Naive thymus-derived CD8-positive, alpha-beta T cell (primary cell): ENCODE measurements at places on chromosomes 1 and 21.

GRCh38 chr1:92877792-92878191 lies 46.0 kb downstream of the RPL5 start:
- no peak for DNase-seq
- H3K36me3 ChIP-seq: peaks cover 28% of the 10 kb centered on the region
- H3K4me3 ChIP-seq: no peak overlapping the region
- no peaks in the 10 kb centered on the region for H3K27me3 ChIP-seq

GRCh38 chr1:218259800-218260199 lies 25.3 kb upstream of the RRP15 start:
- H3K36me3 ChIP-seq: peaks cover 7% of the 10 kb centered on the region
- no peak overlapping the region for H3K27ac ChIP-seq
- DNase-seq: no peak
- no peaks in the 10 kb centered on the region for H3K4me1 ChIP-seq
- H3K27me3 ChIP-seq: peaks cover 8% of the 10 kb centered on the region
- no peak overlapping the region for H3K4me3 ChIP-seq

DNA sequence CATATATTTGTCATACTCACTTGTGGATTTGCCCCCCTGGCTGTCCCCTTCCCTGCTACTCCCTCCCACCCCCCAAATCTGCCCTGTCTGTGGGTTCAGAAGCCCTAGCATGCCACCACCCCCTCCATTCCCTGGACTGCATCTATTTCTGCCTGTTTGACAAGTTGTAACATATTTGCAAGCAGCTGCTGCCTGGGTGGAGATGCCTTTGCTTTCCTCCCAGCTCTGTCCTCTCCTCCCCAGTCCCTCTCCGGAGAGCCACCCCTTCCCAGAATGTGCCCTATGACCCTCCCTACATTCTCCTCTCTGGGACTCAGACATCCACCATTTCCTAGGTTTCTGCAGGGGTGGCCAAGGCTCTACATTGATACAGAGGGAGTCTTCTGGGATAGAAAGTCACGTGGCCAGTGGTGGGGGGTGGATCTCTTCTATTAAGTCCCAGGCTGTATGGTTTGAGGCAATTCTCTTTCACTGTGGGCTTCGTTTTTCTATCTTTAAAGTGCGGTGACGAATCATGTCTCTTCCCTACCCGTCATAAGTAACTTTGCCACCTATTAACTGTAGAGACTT lies 6.0 kb upstream of the MYOG start:
- H3K4me1 ChIP-seq: no peaks in the 10 kb centered on the region
- DNase-seq: no peak
- no peak overlapping the region for H3K27ac ChIP-seq
- peaks cover 27% of the 10 kb centered on the region for H3K27me3 ChIP-seq
- peaks cover 12% of the 10 kb centered on the region for H3K36me3 ChIP-seq

GRCh38 chr1:149929856-149930255 lies 2.3 kb upstream of the SF3B4 start:
- no peak overlapping the region for H3K4me3 ChIP-seq
- H3K36me3 ChIP-seq: peaks cover 15% of the 10 kb centered on the region

- H3K27ac ChIP-seq: peak overlapping the region; percentile 99
- H3K36me3 ChIP-seq: peaks cover 14% of the 10 kb centered on the region
- peak overlapping the region; percentile 94 for H3K4me3 ChIP-seq
- peaks cover 17% of the 10 kb centered on the region for H3K4me1 ChIP-seq
- no peaks in the 10 kb centered on the region for H3K27me3 ChIP-seq
- no peak for DNase-seq
Measured at GRCh38 chr1:93080179-93080823, 1.2 kb downstream of the MTF2 start.

GRCh38 chr1:84884671-84885389 lies 8.2 kb downstream of the LPAR3 start:
- H3K4me1 ChIP-seq: peaks cover 11% of the 10 kb centered on the region
- H3K27me3 ChIP-seq: peaks cover 2% of the 10 kb centered on the region
- H3K36me3 ChIP-seq: peaks cover 8% of the 10 kb centered on the region
- no peak overlapping the region for H3K4me3 ChIP-seq

DNA sequence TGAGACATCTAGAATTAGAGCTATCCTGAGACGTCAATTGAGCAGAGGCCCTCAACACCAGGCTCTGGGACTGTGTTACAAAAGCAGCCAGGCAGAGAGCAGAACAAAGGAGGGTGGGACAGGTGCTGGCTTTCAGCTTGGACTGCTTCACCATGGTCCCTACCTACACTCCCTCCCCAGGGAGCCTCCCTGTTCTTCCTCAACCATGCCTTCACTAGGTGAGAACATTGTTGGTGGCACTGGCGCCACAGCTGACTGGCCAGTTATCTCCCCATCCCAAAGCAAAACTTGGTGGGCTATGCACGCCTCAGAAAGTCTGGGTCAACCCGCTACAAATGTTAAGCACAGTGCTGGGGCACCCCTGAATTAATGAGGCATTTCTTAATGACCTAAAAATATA lies 87.8 kb downstream of the NMNAT2 start:
- H3K4me3 ChIP-seq: no peak overlapping the region

- no peak for DNase-seq
- peaks cover 2% of the 10 kb centered on the region for H3K36me3 ChIP-seq
- no peak overlapping the region for H3K4me3 ChIP-seq
- peaks cover 2% of the 10 kb centered on the region for H3K27me3 ChIP-seq
- H3K27ac ChIP-seq: no peak overlapping the region
- no peaks in the 10 kb centered on the region for H3K4me1 ChIP-seq
Measured at GRCh38 chr1:31145648-31146047, 80.1 kb upstream of the PUM1 start.

- no peaks in the 10 kb centered on the region for H3K36me3 ChIP-seq
- H3K27ac ChIP-seq: peak overlapping the region; percentile 94
- peaks cover 78% of the 10 kb centered on the region for H3K4me1 ChIP-seq
- H3K4me3 ChIP-seq: peak overlapping the region; percentile 46
- H3K27me3 ChIP-seq: no peaks in the 10 kb centered on the region
- DNase-seq: peak; percentile 72
Measured at GRCh38 chr1:116345843-116346242, 27.2 kb upstream of the ATP1A1 start.

- no peak overlapping the region for H3K27ac ChIP-seq
- DNase-seq: no peak
- H3K4me3 ChIP-seq: no peak overlapping the region
- no peaks in the 10 kb centered on the region for H3K36me3 ChIP-seq
Measured at GRCh38 chr1:55301912-55302311, 86.7 kb upstream of the USP24 start.

DNA sequence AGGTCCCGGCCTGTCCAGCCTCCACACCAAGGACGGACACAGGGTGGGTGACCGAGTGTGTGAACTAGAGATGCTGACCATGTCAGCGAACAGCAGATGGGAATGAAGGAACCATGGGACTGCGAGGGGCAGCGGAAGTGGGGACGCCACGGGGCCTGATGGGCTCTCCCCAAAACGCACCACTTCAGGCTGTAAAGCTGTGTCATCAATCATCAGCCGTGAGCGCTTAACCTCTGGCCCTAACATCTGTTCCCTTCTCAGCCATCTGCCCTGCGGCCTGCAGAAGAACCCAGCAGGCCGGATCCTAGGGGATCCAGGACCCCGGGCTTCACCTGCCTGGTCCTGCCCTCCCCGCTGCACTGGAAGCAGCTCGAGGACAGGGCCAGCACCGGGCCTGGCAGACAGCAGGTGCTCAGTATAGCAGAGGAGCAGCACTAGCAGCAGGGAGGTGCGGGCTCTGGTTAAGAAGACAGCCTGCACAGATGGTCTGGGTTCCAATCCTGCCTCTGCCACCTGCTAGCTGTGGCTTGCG lies 58.7 kb downstream of the DMRTB1 start:
- no peaks in the 10 kb centered on the region for H3K36me3 ChIP-seq
- peaks cover 2% of the 10 kb centered on the region for H3K4me1 ChIP-seq
- no peaks in the 10 kb centered on the region for H3K27me3 ChIP-seq

GRCh38 chr1:18743233-18743632 lies 112.6 kb downstream of the PAX7 start:
- no peak for DNase-seq
- no peak overlapping the region for H3K4me3 ChIP-seq
- H3K36me3 ChIP-seq: no peaks in the 10 kb centered on the region
- peaks cover 38% of the 10 kb centered on the region for H3K27me3 ChIP-seq
- no peaks in the 10 kb centered on the region for H3K4me1 ChIP-seq
- no peak overlapping the region for H3K27ac ChIP-seq

- peaks cover 7% of the 10 kb centered on the region for H3K27me3 ChIP-seq
- H3K4me1 ChIP-seq: no peaks in the 10 kb centered on the region
- no peak overlapping the region for H3K4me3 ChIP-seq
- no peaks in the 10 kb centered on the region for H3K36me3 ChIP-seq
- DNase-seq: no peak
Measured at GRCh38 chr1:47785561-47786271, 211.5 kb downstream of the TRABD2B start.

DNA sequence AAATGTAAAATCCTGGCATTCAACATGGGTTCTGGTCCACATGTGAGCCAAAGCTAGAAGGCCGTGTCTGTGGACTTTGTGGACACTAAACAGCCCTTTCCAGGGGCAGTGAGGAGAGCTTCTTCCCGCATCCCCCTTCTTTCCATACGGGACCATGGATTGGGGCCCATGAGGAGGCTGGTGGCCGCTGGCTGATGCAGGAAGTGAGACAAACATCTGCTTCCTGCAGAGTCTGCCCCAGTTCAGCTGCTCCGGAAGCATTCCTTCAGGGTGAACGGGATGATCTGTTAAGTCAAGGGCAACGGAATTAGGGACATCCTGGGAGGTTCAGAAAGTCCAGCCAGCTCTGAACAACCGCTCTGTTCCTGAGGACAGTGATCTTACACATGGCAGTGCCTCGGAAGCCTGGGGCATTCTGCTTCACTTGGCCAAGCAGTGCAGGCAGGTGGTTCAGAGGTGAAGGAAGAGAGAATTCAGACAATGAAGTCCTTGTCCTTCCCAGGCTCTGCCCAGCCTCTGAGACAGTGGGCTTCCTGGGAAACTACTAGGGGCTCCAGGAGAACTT lies 1.5 kb downstream of the CA6 start:
- no peaks in the 10 kb centered on the region for H3K36me3 ChIP-seq
- DNase-seq: no peak
- H3K4me3 ChIP-seq: peak overlapping the region; percentile 31
- no peaks in the 10 kb centered on the region for H3K27me3 ChIP-seq
- peaks cover 79% of the 10 kb centered on the region for H3K4me1 ChIP-seq
- peak overlapping the region; percentile 93 for H3K27ac ChIP-seq

DNA sequence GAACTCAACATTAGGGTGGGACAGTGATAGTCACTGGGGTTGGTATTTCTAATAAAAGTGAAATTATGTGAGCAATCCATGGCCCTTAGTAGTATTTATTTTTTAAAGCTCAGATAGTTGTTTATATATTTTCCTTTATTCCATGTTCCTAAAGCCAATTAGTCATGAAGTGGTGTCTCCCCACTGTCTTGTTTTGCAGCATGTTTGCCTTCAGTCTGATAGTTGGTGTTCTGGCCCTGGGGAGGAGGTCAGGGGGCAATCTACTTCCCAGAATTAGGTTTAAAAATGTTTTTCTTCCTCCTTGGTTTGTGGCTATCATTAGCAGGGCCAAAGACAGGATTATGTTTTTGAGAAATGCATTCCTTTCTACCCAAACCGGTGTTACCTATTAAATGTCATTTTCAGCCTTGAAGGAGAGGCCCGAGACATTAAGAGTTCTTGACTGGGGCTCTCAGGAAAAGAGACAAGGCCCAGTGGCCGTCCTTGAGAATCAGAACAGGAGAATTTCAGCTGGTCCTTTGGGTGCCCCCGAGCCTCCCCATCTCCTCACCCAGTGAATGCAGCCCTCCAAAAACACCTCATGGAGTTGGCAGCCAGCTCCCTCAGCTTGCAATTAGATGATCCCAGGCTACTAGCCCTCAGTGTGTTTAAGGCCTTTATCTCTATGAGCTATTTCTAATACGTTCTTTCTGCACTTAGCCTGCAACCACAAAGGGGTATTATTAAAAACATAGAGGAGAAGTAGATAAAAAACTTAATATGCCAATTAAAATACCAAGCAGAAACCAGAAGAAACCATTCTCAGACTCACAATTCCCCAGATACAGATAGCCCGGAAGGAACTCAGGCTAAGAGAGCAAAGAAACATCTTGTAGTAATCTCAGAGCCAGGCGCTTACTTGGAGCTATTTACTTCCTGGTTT lies 71.3 kb upstream of the NGF start:
- H3K36me3 ChIP-seq: no peaks in the 10 kb centered on the region
- DNase-seq: no peak
- peaks cover 41% of the 10 kb centered on the region for H3K27me3 ChIP-seq

GRCh38 chr1:6984536-6984935 lies 199.3 kb downstream of the CAMTA1 start:
- no peak for DNase-seq
- H3K4me1 ChIP-seq: no peaks in the 10 kb centered on the region
- no peaks in the 10 kb centered on the region for H3K36me3 ChIP-seq
- no peak overlapping the region for H3K27ac ChIP-seq
- no peak overlapping the region for H3K4me3 ChIP-seq

DNA sequence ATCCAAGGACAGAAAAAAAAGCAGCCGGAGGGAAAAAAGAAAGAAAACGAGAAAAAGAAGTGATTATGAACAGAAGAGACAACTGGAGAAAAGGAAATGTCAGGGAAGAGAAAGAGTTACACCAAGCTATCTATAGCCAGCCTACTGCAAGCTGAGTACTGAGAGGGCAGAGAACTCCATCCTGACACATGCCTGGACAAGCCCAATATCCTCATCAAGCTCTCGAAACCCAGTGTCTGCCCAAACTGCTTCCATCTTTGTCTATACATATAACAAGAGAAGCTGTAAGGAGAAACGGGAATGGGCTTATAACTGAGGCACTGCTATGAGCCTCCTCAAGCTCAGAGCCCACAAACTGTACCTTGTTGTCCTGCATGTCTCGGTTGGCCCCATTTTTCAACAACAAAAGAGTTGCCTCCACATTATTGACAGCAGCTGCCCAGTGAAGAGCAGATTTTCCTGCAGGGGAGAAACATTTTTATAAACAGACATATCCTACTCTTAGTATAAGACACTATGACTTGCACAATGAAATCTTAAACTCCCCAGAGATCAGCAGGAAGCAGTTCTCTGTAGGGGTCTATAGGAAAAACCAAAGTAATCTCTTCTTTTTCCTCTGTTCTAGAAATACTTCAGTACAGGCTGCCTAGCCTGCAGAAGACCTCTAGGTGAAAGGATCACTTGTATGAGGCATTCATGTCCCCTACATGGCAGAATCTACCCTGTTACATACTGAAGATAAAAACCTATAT lies 21.2 kb upstream of the ADAM30 start:
- DNase-seq: no peak
- no peaks in the 10 kb centered on the region for H3K27me3 ChIP-seq
- H3K4me1 ChIP-seq: peaks cover 3% of the 10 kb centered on the region
- peaks cover 94% of the 10 kb centered on the region for H3K36me3 ChIP-seq
- H3K27ac ChIP-seq: peak overlapping the region; percentile 8

DNA sequence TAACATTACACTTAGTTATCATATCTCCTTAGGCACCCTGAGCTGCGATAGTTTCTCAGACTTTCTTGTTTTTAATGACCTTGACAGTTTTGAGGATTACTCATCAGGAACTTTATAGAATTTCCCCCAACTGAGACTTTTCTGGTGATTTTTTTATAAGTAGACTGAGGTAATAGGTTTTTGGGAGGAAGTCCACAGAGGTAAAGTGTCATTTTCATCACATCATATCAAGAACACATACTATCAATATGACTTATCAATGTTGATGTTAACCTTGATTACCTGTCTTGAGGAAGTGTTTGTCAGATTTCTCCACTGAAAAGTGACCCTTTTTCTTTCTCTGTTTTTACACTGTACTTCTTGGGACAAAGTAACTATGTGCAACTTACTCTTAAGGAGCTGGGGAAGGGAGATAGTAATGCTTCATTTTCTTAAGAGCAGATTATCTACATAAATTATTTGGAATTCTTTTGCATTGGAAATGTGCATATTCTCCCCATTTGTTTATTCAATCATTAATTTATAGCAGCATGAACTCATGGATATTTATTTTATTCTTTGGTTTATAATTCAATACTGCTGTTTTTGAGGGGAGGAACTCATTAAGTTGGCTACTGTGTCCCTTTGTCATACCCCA lies 72.8 kb upstream of the HSD17B7 start:
- H3K27me3 ChIP-seq: peaks cover 6% of the 10 kb centered on the region
- DNase-seq: no peak
- no peaks in the 10 kb centered on the region for H3K36me3 ChIP-seq
- no peaks in the 10 kb centered on the region for H3K4me1 ChIP-seq
